Subcutaneous adipose tissue (tissue), 4 donors: ENCODE measurements at places on chromosomes 1 and 21. TPM values are rescaled to one million over a fixed set of nuclear protein-coding genes. Genes with fewer than 3 reads are reported as not detected.

The ALG14 gene
- 1.1 TPM for total RNA-seq

The SPRR1A gene
- total RNA-seq, result not detected

The ASCL5 gene
- total RNA-seq, result not detected

The ELAPOR1 gene
- total RNA-seq, result 2.1 TPM

The CD84 gene
- 9.4 TPM for total RNA-seq

The GJA8 gene
- not detected for total RNA-seq

The SNX7 gene
- 19.8 TPM for total RNA-seq

The HES3 gene
- total RNA-seq, result not detected

The AIM2 gene
- not detected for total RNA-seq

The ZMYND12 gene
- total RNA-seq, result 3.1 TPM

The GPR25 gene
- total RNA-seq, result not detected

The LCE1D gene
- not detected for total RNA-seq

The OR2L3 gene
- not detected for total RNA-seq

The F3 gene
- total RNA-seq, result 146 TPM

The C1orf50 gene
- 4.6 TPM for total RNA-seq

The GBP4 gene
- 5.4 TPM for total RNA-seq

The KIF14 gene
- total RNA-seq, result under 0.01 TPM

The ACBD3 gene
- 56.6 TPM for total RNA-seq
